ENCODE measurements at places on chromosomes 6 and 20. TPM values are rescaled to one million over a fixed set of nuclear protein-coding genes. Genes with fewer than 3 reads are reported as not detected.

The CST7 gene
- not detected for total RNA-seq

The DCBLD1 gene
- 10.1 TPM for total RNA-seq

The HEBP2 gene
- total RNA-seq: 351 TPM

The HLA-DQB2 gene
- total RNA-seq: not detected

The PDYN gene
- total RNA-seq: not detected

DNA sequence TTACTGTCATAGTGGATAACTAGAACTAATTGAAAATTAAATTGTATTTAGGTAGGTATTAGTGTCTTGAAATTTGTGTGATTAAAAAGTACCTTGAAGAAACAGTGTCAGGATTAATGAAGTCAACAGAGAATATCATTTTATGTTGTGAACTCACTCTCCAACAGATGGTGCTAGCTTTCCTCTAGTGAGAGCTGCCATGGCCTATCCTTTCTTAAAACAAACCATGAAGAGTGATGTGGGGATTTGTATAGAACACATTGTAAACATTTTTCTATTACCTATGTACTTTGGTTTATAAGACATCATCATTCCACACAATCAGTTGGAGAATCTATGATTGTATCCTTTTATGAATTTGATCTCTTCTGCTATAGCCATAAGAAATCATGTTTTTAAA lies 4.8 kb upstream of the SRSF12 start:
- no peak for DNase-seq

- DNase-seq: no peak
Observed at GRCh38 chr20:55656231-55656775, 349.0 kb downstream of the CBLN4 start.

GRCh38 chr6:15312500-15312899 lies 66.6 kb downstream of the JARID2 start:
- DNase-seq: no peak

GRCh38 chr20:41004531-41005360 lies 23.9 kb upstream of the TOP1 start:
- DNase-seq: peak; percentile 39

- DNase-seq: no peak
Observed at GRCh38 chr6:40232698-40233097, 298.4 kb upstream of the MOCS1 start.

GRCh38 chr6:1894954-1895353 lies 285.2 kb downstream of the FOXC1 start:
- DNase-seq: peak; percentile 77

- DNase-seq: no peak
Observed at GRCh38 chr6:157584036-157584435, 203.0 kb downstream of the ZDHHC14 start.

GRCh38 chr6:14897831-14898230 lies 348.0 kb upstream of the JARID2 start:
- DNase-seq: no peak
